ENCODE measurements at places on chromosomes 11 and 22. TPM values are rescaled to one million over a fixed set of nuclear protein-coding genes. Genes with fewer than 3 reads are reported as not detected.

- peak; percentile 82 for DNase-seq
Observed at GRCh38 chr11:121246021-121246768, 46.4 kb upstream of the SC5D start.

DNA sequence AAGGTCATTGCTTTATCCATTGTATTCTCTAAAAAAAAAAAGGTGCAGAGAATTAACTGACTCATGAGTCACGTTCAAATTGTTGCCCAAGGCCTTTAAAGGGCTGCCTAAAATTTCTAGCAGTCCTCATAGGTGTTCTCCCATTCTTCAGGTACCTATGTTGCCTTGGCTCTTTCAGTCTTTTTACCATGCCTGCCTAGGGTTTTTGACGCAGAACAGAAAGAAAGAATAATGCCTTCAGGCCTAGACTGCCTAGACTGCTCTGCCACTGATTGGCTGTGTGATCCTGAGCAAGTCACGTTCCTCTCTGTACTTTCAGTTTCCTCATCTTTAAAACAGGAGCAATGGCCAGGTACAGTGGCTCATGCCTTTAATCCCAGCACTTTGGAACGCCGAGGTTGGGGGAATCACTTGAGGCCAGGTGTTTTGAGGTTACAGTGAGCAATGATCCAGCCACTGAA is 21.5 kb downstream of the CTSC start:
- DNase-seq, result no peak

DNA sequence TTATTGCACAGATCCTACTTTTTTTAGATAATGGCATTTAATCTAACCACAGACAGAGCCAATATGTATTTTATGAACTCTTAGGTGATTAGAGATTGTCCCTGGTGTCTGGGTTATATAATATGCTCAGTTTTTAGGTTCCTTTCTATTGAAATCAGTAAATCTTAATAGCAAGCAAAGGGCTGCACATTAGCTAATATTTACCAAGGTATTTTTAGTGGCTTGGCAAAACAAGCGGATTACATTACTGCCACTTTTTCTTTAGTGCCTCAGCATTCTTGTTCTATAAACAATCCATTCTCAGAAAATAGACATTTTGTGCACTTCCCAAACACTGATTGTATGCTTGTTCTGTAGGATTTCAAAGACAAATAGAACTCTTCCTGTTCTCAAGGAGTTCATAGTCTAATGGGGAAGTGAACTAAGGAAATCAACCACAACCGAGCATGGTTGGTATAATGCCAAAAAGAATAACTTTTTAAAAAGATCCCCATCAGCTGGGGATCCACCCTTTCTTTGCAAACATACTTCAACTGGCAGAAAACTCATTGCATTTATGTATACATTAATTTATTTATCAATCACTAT is 23.8 kb downstream of the KCNJ1 start:
- no peak for DNase-seq

DNA sequence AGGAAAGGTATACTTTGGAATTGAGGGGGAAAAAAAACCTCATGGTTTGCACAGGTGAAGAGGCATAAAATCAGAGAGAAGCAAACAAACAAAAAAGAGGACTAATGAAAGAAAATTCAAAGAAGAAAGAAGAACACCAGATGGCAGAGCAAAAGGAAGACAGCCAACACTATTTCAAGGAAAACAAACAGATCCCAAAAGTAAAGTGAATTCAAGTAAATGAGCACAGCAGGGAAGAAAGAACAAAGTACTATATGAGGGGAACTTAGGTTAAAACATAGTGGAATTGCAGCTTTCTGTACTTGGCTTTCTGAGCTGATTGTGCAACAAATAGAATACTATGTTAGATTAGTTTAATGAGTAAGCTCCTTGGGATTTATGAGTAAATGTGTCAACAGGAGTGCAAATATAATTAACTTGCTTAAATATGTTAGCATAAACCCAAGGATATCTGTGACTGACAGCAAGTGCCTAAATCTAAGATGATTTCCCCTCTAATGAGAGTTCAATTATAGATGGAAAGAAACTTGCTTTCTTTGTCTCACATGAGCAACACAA is 404.6 kb upstream of the CNTN5 start:
- no peak for DNase-seq

- no peak for DNase-seq
Observed at GRCh38 chr11:63499874-63500273, 6.0 kb upstream of the LGALS12 start.

- DNase-seq, result no peak
Observed at GRCh38 chr11:30465623-30466022, 120.5 kb downstream of the MPPED2 start.

The KRTAP5-8 gene
- not detected for total RNA-seq
